ENCODE measurements at places on chromosomes 12 and 14.

DNA sequence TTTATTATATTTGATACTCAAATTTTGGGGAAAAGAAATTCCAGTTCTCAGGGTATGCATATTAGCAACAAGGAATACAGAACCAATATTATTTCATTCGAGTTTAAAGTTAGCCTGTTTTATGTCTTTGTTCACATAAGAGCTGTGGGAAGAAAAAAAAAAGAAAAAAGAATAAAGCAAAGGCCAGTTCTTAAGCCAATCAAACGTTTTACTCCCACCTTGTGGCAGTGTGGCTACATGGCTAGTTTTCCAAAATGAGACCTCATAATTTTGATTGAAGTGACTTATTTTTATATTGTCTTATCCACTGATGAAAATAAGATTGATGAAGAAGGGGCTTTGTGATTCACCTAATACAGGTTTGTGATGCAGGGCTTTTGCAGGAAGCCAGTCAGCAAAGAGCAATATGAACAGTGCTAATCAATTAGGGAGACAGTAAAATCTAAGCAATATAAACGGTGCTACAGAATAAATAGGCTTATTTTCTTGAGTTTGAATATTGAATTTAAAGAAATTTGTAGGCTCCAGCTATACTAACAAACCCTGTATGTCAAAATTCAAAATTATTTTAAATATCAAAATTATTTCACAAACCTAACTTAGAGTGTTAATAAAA, 624.1 kb upstream of the FOXG1 start:
- peak; percentile 29 for DNase-seq

- no peak for DNase-seq
Observed at GRCh38 chr14:95815226-95815690, 61.4 kb upstream of the TUNAR start.

GRCh38 chr12:15979096-15980092, 68.3 kb downstream of the DERA start:
- DNase-seq = peak; percentile 43

- DNase-seq = no peak
Observed at GRCh38 chr12:5013266-5013730, 30.4 kb upstream of the KCNA5 start.

GRCh38 chr12:28316049-28316448, 125.8 kb downstream of the CCDC91 start:
- DNase-seq = no peak

GRCh38 chr14:32627545-32628298, 298.6 kb downstream of the AKAP6 start:
- DNase-seq = no peak

DNA sequence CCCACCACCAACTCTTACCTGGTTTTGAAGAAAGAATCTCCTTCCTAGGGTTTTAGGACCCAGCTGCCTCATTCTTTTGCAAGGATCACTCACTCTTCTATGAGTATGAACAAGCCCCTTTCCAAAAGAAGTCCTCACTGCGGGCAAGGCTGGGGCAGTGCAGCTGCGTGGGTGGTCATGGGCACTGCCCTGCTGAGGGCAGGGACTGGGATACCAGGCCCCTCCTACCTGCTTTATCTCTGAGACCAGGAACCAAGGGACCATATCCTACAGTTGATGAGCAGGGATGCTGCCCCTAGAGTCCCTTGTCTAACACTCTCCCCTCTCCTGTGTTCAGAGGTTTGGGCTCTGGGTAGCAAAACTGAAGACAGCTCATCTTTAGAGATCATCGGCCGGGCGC, 20.5 kb downstream of the HPD start:
- DNase-seq = no peak
